ENCODE measurements at places on chromosomes 7 and 10. TPM values are rescaled to one million over a fixed set of nuclear protein-coding genes. Genes with fewer than 3 reads are reported as not detected.
A peak's percentile ranks its signal among the peaks of the same experiment; 100 is the strongest.

The NPSR1 gene
- not detected for total RNA-seq

DNA sequence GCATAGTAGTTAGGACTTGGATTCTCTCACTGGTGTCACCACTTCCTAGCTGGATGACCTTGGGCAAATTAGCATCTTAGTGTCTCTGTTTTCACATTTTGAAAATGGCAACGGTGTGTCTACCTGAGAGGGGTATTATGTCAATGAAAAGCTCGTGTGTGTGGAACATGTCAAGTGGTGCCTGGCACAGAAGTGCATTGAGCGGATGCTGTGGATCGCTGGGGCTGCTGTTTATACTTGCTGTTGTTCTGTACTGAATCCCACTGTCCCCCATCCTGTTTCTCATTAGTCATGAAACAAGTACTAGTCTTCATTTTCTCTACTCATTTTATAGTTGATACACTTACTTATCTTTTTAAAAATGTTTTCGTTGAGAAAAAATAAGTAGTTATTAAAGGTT, 26.1 kb downstream of the RBM33 start:
- DNase-seq, result no peak

- no peak for DNase-seq
Observed at GRCh38 chr7:77352665-77353406, 63.3 kb downstream of the GSAP start.

DNA sequence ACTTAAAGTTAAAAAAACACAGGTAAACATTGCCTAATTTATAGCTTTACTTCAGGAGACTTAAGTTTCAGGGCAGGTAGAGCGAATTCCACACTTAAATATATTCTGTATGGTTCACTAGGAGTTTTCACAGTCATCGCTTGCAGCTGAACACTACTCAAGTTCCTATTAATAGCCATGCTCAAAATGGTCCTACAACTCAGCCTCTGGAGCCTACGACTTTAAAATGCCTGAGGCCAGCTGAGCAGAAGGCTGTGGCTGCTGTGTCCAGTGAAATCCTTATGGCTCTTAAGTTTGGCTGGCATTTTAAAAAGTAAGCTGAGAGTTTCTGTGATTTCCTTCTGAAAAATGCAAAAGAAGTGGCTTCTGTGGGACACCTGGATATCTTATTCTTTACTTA, 105.4 kb upstream of the GLI3 start:
- DNase-seq, result no peak

DNA sequence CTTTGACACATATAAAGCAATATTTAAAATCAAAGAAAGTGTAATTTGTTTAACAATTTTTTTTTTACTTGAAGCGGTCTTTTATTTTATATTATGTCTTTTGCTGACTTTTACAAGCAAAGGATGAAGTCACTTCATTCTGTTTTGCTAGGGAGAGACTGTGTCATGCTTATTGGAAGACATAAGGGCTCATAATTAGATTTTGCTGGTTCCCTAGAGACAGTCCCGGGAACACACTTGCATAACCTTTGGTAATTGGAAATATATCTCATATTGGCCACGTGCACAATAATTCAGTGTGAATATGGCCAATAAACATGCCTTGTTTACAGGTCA, 448 bp upstream of the NET1 start:
- no peak for DNase-seq

- DNase-seq, result peak; percentile 7
Observed at GRCh38 chr7:134562136-134562535, 13.2 kb downstream of the AKR1B15 start.

The PSAP gene
- 172 TPM for total RNA-seq

DNA sequence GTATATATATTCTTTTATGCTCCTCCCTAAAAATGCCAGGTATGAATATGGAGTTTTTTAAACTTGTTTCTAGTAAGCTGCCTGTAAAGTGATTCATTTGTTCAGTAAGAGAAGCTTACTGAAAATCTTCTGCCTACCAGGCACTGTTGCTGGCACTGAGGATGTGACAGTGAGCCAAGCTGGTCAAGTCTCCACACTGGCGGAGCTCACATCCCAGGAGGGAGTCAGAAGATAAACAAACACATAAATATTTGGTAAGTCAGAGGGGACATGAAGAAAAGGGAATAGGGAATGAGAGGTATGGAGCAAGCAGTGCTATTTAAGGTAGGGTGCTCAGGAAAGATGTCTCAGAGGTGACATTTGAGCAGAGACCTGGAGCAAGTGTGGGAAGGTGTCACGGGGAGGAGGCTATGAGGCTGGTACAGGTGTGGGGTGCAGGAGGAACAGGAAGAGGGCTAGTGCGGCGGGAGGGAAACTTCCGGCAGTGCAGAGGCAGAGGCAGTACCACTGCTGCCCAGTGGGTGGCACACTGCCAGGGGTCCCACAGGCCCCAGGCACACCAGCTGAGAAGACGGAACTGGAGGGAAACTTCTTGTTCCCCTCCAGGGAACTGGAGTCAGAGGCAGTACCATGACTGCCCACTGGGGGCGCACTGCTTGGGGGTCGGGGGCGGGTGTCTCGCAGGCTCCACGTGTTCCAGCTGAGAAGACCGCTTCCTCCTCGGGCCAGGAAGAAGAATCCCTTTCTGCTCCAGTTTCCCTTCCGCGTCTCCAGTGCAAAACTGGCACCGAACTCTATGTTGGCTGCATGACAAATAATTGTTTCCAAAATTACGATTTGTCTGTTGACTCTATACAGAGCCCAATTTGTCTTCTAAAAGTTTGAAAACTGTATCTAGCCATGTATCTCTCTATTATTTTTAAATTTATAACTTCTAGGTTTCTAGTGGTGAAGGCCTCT, 161.0 kb downstream of the TEX36 start:
- peak; percentile 54 for DNase-seq

- no peak for DNase-seq
Observed at GRCh38 chr7:24707988-24708615, 49.2 kb downstream of the GSDME start.

GRCh38 chr7:148925836-148926235, 41.7 kb upstream of the EZH2 start:
- DNase-seq, result no peak

The MAGI2 gene
- total RNA-seq, result 1.8 TPM

GRCh38 chr7:158120716-158121115, 466.9 kb downstream of the PTPRN2 start:
- DNase-seq, result no peak
